ENCODE measurements at places on chromosomes 2 and 18.

DNA sequence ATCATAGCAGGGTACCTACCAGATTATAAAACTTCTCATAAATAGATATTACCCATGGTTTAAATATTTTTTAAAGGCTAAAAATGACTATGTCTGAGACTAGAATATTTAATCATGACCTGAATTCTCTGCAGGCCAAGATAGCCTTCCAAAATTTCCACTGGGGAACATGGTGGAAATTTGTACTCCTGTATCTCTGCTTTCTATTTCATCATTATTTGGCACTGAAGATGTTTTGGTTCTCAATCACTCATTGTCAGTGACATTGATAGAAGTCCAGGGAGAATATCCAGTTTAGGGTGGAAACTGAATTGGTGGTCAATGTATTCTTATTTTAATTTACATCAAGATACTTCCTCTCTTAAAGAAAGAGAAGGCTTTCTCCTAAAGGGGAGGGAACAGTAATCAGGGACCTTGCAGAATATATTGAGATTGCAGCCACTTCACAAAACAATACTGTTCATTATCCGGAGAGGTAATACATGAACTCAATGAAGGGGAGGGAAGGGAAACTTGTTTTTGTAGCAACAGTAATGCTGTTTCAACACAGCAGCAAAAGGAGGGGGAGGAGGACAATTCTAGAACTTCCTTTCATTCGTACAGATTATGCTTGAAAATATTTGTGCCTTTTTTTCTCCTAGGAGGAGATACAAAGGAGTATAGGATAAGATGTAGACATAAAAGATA, 34.1 kb downstream of the EEF1B2 start:
- no peak for DNase-seq

- DNase-seq, result no peak
These were observed 80.7 kb upstream of the RASGRP3 start for GRCh38 chr2:33395655-33396249.

DNA sequence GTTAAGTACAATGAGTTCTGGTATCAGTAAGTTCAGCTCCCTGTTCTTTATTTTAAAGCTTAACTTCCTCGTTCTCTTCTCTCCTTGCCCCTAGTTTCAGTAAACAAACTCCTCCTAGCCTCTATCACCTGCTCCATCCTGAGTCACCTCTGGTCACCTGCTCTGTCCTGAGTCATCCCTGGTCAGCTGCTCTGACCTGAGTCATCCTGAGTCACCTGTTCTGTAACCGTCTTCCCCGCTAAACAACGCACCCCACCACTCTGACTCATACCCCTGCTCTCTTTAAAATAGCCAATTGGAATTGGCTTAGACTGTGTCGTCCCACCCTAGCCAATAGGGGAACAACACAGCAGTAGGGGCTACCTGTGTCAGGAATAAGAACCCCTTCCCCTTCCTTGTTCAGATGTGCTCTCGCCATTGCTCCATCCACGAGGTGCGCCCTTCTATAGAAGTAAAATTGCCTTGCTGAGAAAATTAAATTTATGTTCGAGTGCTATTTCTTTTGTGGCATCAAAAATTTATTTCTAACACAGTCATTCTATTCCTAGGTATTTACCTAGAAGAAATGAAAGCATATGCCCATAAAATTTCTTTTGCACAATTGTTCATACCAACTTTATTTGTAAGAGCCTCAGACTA, 24.9 kb upstream of the RMND5A start:
- DNase-seq, result no peak

DNA sequence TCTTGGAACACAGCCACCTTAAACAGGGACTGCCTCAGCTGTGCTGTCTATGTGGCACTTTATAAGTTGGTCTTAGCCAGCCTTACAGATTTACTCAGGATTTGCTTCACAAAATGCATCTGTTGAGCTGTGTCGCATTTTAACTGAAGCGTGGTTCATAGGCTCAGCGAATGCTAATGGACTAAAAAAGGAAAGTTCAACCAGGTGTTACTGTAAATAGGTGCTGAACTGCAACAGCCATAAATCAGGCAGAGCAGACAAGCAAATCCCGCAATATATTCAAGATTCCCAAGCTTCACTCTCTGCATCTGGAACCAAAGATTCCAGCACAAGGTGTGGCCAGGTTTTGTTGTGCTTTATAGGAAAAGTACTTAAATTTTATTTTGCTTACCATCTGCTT, 130.0 kb downstream of the EPHA4 start:
- DNase-seq, result no peak

DNA sequence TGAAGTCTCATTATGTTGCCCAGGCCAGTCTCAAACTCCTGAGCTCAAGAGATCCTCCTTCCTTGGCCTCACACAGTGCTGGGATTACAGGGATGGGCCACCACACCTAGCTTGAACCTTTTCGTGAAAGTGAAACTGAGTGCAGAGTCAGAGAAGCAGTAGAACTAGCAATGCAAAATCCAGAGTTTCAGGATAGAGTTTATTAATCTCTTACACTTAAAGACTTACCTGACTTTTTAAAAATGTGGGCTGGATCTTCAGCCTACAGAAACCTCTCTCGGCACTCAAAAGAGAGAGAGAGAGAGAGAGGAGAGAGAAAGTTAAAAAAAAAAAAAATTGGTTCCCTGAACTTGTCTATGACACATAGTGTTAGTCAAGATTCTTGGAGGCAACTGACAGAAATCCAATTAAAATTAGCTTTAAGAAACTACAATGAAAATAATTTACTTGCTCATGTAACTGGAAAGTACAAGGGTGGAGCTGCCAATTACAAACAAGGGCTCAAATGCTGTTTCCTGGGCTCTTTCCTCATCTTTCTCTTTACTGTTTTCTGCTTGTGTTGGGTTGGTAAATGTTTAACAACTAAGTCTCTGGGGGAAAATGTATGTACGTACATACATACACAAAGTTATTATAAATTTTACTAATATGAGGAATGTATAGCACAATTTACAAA, 98.1 kb upstream of the CERS6 start:
- DNase-seq, result no peak

DNA sequence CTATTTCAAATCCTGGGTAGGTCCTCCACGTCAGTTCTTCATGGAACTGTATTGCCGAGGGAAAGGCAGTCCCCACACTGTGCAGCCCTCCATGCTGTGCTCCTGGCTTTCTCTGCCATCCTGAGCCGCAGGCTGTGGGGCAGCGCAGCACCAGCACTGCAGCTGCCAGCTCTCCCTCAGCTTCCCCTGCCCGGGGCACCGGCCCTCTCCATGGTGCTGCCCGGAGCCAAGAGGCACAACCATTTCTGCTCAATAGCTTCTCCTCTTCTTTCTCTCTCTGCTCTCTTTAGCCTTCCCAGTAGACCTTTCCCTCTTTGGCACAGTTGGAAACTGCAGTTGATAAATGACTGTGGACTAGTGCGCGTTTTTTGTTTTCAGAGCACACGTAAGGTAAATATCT, 12.1 kb downstream of the ANKRD23 start:
- DNase-seq, result no peak

- DNase-seq, result no peak
These were observed 923 bp downstream of the AMER3 start for GRCh38 chr2:130756053-130756873.
